Endothelial cell (in vitro differentiated cells): ENCODE measurements at places on chromosomes 4 and X. TPM values are rescaled to one million over a fixed set of nuclear protein-coding genes. Genes with fewer than 3 reads are reported as not detected.

MAMLD1 gene
- total RNA-seq, result 2.8 TPM

CCDC158 gene
- total RNA-seq, result not detected

TEX13C gene
- not detected for total RNA-seq

TECRL gene
- not detected for total RNA-seq

USP38 gene
- total RNA-seq, result 19.4 TPM

PCYT1B gene
- 26.1 TPM for total RNA-seq

MAP9 gene
- total RNA-seq, result 9.2 TPM

NXF2 gene
- total RNA-seq, result 0.67 TPM

MAGEB17 gene
- total RNA-seq, result not detected

RTL5 gene
- 8.5 TPM for total RNA-seq

ADGRG4 gene
- not detected for total RNA-seq

SERPINA7 gene
- not detected for total RNA-seq

MTNR1A gene
- not detected for total RNA-seq

TCEAL6 gene
- total RNA-seq, result not detected

NUDT11 gene
- total RNA-seq, result 8.7 TPM

CT83 gene
- total RNA-seq, result not detected

CNGA1 gene
- not detected for total RNA-seq

CXCR3 gene
- total RNA-seq, result 0.54 TPM

CENPE gene
- total RNA-seq, result 7.3 TPM

GAGE1 gene
- total RNA-seq, result not detected

RGN gene
- 0.54 TPM for total RNA-seq

OSTC gene
- 191 TPM for total RNA-seq

CLDN34 gene
- total RNA-seq, result 0.64 TPM

DACH2 gene
- total RNA-seq, result 0.08 TPM
